ENCODE measurements at places on chromosomes 16 and 17. TPM values are rescaled to one million over a fixed set of nuclear protein-coding genes. Genes with fewer than 3 reads are reported as not detected.

The PIRT gene
- total RNA-seq = not detected

The AFMID gene
- total RNA-seq = 45.5 TPM

The ALOX15B gene
- total RNA-seq = not detected

The CAPNS2 gene
- 0.56 TPM for total RNA-seq

The PRSS21 gene
- not detected for total RNA-seq

DNA sequence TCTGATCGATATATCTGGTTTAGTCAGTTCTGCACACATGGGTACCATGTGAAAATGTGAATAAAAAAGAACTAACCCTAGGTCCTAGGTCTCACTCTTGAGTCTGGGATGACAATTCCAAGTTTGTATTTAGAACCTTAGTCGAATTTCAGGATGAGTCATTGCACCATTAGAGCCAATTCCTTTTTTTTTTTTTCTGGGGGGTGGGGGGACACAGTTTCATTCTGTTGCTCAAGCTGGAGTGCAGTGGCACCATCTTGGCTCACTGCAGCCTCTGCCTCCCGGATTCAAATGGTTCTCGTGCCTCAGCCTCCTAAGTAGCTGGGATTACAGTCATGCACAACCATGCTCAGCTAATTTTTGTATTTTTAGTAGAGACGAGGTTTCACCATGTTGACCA is 41.6 kb downstream of the SPAG9 start:
- H3K27me3 ChIP-seq = no peaks in the 10 kb centered on the region
- 0 out of 2 replicates have a peak, but pooled peaks cover 1% of the 10 kb centered on the region for H3K4me1 ChIP-seq
- H3K4me3 ChIP-seq = no peak overlapping the region
- DNase-seq = peak; percentile 69
- peak overlapping the region; percentile 43 for H3K27ac ChIP-seq

DNA sequence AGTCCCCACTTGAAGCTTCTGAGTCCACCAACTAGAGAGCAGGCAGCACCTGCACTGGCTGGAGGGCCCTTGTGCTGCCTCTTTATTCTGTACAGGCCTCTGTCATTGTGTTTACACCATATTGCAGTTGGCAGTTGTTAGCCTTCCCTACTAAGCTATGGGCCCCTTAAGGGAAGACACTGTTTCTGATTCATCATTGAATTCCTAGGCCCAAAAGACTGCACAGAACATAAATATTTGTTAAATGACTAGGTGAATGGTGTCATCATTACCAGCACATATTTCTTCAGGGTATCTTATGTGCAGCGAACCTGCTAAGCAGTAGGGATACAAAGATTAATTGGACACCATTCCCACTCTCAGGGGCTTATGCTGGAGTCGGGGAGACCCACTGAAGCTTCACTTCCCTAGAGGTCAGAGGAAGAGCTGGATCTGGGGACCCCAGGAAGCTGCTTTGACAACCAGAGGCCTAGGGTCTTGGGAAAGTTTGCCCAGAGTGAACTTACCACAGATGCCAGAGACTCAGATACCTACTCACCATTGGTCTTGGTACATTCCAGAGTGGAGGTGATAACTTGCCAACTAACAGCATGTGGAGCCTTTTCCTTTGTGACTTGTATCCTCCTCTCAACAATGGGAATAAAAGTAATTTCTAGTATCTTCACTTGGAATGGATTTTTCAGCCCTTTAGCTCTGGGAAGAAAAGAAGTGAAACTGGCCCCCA is 28.7 kb upstream of the DDX52 start:
- DNase-seq = peak; percentile 96
- H3K4me3 ChIP-seq = no peak overlapping the region
- H3K27ac ChIP-seq = peak overlapping the region; percentile 47
- no peaks in the 10 kb centered on the region for H3K27me3 ChIP-seq

GRCh38 chr17:19002805-19003542 is 1.6 kb downstream of the FAM83G start:
- peaks cover 2% of the 10 kb centered on the region for H3K36me3 ChIP-seq
- peak; percentile 54 for DNase-seq
- peak overlapping the region; percentile 73 for H3K27ac ChIP-seq
- peak overlapping the region; percentile 71 for H3K4me3 ChIP-seq
- peaks cover 31% of the 10 kb centered on the region for H3K4me1 ChIP-seq
- H3K27me3 ChIP-seq = no peaks in the 10 kb centered on the region

GRCh38 chr16:12098429-12099310 is 122.1 kb downstream of the SNX29 start:
- no peaks in the 10 kb centered on the region for H3K36me3 ChIP-seq
- DNase-seq = no peak
- no peak overlapping the region for H3K4me3 ChIP-seq

DNA sequence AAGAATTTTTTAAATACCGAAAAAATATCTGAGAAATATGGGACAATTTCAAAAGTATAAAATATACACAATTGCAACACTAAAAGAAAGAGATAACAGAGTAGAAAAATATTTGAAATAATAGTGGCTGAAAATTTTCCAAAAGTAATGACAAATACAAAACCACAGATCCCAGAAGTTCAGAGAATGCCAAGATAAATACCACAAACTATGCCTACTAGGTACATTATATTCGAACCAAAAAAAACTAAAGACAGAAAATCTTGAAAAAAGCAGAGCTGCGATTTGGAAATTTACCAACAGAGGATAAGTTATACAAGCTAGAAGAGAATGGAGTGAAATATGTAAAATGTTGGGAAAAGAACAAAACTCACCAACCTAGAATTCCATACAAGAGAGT is 191.3 kb upstream of the ELAC2 start:
- H3K27me3 ChIP-seq = no peaks in the 10 kb centered on the region
- no peaks in the 10 kb centered on the region for H3K4me1 ChIP-seq
- H3K27ac ChIP-seq = no peak overlapping the region
- H3K4me3 ChIP-seq = no peak overlapping the region

All from IMR-90 (cell line).